ENCODE measurements at places on chromosomes 4 and X. TPM values are rescaled to one million over a fixed set of nuclear protein-coding genes. Genes with fewer than 3 reads are reported as not detected.

- H3K4me3 ChIP-seq: no peak overlapping the region
- H3K27ac ChIP-seq: peak overlapping the region; percentile 62
- H3K4me1 ChIP-seq: no peaks in the 10 kb centered on the region
- no peak for DNase-seq
- H3K27me3 ChIP-seq: peaks cover 2% of the 10 kb centered on the region
These were observed 58.0 kb downstream of the SH3BGRL start for GRCh38 chrX:81259714-81260395.

DNA sequence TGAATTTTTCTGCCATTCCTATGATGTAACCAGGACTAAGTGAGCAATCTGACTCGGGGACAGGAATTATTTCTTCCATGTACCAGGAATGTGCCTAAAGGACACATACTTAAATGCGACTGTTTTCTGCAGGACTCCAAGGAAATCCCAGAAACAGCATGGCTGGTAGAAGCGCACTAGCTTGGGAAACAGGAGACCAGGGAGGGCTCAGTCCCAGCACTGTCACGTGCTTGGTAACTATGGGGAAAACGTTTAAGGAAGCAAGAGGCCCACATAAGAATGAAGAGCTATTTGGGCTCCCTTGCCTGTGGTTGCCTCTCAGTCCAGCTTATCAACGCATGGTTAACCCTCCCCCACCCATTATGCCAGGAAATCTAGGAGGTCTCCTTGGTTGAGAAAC, 19.6 kb downstream of the MPP1 start:
- H3K27ac ChIP-seq: no peak overlapping the region
- H3K36me3 ChIP-seq: no peaks in the 10 kb centered on the region
- no peak for DNase-seq
- H3K4me3 ChIP-seq: no peak overlapping the region

- H3K4me1 ChIP-seq: no peaks in the 10 kb centered on the region
- H3K4me3 ChIP-seq: no peak overlapping the region
- DNase-seq: no peak
- H3K36me3 ChIP-seq: no peaks in the 10 kb centered on the region
- H3K27me3 ChIP-seq: peaks cover 3% of the 10 kb centered on the region
- H3K27ac ChIP-seq: no peak overlapping the region
These were observed 45.0 kb upstream of the ITM2A start for GRCh38 chrX:79412166-79412565.

Gene TSPAN5
- total RNA-seq: 45.3 TPM

Gene HERC6
- 14.9 TPM for total RNA-seq

DNA sequence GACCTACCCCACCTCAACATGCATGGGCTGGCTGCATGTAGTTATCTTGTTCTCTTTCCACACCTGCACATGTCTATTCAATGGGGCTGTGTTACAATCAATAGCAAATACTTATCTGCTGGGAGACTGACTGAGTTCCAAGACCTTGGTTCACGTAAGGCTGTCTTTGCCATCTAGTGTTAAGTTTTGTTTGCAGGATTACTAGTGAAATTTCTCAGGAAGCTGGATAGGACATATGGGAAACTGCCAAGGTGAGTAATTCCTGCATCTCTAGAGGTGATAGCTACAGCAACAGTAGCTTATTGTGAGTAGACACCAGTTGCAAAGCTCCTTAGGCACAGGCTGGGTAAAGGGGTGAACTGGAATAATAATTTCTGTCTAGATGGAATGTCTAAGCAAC, 177.5 kb downstream of the ENOX2 start:
- no peaks in the 10 kb centered on the region for H3K36me3 ChIP-seq
- no peak overlapping the region for H3K4me3 ChIP-seq
- H3K27me3 ChIP-seq: no peaks in the 10 kb centered on the region
- H3K4me1 ChIP-seq: no peaks in the 10 kb centered on the region

Measured in uterus (tissue), 4 donors.